ENCODE measurements at places on chromosomes 6 and 20. TPM values are rescaled to one million over a fixed set of nuclear protein-coding genes. Genes with fewer than 3 reads are reported as not detected.

DNA sequence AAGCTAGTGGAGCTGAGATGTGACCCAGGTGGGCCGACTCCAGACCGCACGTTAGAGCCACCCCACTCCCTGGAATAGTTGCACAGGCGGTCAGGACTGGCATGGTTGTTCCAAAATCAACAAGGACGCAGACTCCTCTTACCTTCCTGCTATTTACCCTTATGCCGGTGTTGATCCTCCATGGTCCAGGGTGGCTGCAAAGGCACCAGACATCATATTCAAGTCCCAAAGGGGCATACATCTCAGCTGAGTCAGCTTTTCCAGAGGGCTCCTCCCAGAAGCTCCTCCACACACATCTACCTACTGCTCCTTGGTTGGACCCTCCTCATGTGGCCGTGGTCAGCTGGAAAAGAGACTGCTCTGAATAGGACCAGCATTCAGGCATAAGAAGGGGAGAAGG lies 112.2 kb downstream of the SYCP2 start:
- DNase-seq, result no peak

DNA sequence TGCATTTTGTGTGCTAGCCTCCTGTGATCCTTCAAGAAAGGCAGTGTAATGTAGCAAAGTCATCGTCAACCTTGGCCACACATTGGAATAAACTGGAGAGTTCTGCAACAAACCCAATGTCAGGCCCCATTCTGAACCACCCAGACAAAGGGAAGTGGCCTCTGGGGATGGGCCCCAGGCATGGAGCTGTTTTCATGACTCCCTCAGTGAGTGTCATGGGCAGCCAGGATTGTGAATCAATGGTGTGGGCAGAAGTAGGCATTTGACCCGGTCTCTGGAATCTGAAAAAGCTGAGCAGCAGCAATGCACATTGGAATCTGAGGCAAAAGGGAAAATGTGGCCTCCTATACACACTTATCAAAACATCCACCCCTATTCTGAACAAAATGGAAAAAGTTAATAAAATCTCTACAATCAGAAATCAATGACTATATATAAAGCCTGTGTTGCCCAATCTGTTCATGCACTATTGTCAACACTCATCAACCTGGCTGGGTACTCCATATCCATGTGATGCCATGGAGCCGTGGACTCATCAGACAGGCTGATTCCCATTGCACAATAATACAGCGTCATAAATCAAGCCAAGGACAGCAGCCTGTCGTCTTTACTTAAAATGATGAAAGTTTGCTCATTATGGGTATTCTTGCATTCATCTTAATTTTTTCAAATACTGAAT lies 134.9 kb upstream of the STMND1 start:
- DNase-seq, result no peak

DNA sequence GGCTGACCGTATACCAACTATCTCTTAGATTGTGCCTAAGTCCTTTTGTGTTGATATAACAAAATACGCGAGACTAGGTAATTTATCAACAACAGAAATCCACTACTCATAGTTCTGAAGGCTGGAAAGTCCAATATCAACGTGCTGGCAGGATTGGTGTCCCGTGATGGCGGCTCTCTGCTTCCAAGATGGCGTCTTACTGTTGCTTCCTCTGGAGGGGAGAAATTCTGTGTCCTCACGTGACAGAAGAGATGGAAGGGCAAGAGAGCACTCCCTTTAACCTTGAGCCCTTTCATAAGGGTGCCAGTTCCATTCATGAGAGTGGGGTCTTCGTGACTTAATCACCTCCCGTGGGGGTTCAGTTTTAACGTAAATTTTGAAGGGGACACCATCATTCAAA lies 28.1 kb downstream of the RNF144B start:
- no peak for DNase-seq

The CDSN gene
- polyA plus RNA-seq, result not detected

The FNDC11 gene
- polyA plus RNA-seq, result 0.66 TPM

- peak; percentile 54 for DNase-seq
Measured at GRCh38 chr6:11744753-11745152, 33.9 kb downstream of the ADTRP start.

- no peak for DNase-seq
Measured at GRCh38 chr20:2164966-2165365, 63.3 kb downstream of the STK35 start.

GRCh38 chr6:12351672-12352071 lies 61.5 kb downstream of the EDN1 start:
- no peak for DNase-seq

DNA sequence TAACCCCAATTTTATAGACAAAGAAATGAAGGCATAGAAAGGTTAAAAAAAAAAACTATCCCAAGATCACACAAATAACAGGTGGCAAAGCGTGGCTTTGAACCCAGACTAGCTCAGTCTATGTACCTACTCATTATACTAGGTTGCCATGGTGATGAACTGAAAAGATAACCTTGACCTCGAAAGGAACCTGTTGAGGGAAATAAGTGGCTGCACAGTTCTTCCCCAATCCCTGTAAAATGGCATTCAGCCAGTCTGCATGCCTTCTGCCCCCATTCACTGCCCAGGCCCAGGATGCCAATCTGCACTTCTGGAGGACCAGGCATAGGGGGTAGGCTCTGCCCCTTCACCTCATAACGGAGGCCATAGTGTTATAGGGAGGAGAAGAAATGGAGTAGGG lies 295.2 kb downstream of the PTPRT start:
- DNase-seq, result peak; percentile 19

The TFAP2C gene
- polyA plus RNA-seq, result 3.5 TPM

The PMEPA1 gene
- 25.5 TPM for polyA plus RNA-seq

DNA sequence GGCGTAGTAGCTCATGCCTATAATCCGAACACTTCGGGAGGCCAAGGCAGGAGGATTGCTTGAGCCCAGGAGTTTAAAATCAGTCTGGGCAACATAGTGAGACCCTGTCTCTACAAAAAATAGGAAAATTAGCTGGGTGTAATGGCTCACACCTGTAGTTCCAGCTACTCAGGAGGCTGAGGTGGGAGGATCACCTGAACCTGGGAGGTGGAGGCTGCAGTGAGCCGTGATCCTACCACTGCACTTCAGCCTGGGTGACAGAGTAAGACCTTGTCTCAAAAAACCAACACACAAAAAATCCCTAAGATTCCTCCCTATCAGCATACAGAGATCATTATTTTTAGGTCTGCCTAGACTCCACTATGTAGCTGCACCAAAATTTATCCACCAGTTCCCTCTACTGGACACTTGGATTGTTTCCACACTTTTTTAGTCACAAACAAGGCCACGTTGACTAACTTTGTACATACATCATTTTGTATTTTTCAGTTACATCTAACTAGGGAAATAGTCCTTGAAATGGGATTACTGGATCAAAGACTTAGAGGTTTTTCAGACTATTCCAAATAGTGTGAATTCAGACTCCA lies 3.6 kb upstream of the PHF1 start:
- no peak for DNase-seq

GRCh38 chr20:42779216-42779615 lies 410.5 kb downstream of the PTPRT start:
- DNase-seq, result no peak

The MCM8 gene
- 10.4 TPM for polyA plus RNA-seq

The TRIM31 gene
- polyA plus RNA-seq, result 0.27 TPM

DNA sequence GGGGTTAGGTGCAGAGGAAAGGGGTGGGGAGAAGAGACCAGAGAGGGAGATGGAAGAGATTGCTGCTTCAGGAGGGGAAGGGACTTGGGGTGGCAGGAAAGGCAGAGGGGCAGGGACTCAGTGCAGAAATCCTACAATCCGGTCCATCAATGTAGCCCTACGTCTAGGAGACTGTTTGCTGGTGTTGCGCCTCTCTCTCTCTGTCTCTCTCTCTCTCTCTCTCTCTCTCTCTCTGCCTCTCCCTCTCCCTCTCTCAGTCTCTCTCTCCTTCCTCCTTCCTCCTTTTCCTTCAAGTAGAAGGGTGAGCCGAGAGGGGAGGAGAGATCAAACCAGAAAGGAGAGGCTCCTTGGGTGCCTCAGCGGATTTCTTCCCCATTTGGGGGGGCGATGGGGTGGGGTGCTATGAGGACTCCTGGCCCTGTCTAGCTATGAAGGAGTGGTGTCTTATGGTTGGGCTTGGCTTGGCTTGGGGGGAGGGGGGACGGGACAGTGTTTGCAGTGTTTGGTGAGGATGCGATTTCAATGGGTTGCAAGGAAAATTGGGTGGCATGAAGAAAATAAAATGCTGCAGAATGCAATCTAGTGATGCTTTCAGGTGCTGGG lies 181.2 kb downstream of the TBXT start:
- no peak for DNase-seq

GRCh38 chr6:145147981-145148749 lies 587.2 kb downstream of the EPM2A start:
- no peak for DNase-seq

- no peak for DNase-seq
Measured at GRCh38 chr6:3748208-3749066, 3.1 kb downstream of the PXDC1 start.

DNA sequence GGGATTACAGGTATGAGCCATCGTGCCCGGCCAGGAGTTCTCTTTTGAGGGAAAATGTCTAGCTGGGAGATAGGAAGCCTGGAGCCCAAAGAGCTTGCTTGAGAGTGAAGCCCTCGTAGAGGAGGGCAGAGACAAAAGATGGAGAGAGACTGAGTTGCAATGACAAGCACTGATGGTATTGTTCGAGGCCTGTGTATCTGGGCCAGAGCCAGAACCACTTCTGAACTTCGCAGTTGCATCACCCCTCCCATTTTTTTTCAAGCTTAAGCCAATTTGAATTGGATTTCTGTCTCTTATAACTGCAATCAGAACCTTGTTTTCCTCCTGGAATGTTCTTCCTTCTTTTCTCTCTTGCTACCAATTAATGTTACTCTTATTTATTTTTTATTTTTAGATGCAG lies 83.1 kb downstream of the KCNB1 start:
- no peak for DNase-seq

The CCHCR1 gene
- polyA plus RNA-seq, result 34.3 TPM

DNA sequence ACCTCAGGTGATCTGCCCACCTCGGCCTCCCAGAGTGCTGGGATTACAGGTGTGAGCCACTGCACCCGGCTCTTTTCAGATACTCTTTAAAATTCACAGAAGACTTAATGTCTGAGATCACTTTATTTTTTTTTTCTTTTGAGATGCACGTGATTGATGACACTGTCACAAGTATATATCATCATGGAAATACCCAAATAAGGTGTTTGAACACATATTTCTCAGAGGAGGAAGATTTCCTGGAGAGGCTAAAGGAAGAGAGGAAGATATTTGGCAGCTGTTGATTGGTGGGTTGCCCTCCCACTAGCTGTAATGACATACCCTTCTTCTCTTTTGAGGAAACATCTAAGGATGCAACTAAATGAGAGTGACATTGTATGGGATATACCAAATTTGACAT lies 225.9 kb upstream of the CITED2 start:
- DNase-seq, result no peak

GRCh38 chr6:150695652-150696051 lies 96.0 kb downstream of the PLEKHG1 start:
- DNase-seq, result no peak

DNA sequence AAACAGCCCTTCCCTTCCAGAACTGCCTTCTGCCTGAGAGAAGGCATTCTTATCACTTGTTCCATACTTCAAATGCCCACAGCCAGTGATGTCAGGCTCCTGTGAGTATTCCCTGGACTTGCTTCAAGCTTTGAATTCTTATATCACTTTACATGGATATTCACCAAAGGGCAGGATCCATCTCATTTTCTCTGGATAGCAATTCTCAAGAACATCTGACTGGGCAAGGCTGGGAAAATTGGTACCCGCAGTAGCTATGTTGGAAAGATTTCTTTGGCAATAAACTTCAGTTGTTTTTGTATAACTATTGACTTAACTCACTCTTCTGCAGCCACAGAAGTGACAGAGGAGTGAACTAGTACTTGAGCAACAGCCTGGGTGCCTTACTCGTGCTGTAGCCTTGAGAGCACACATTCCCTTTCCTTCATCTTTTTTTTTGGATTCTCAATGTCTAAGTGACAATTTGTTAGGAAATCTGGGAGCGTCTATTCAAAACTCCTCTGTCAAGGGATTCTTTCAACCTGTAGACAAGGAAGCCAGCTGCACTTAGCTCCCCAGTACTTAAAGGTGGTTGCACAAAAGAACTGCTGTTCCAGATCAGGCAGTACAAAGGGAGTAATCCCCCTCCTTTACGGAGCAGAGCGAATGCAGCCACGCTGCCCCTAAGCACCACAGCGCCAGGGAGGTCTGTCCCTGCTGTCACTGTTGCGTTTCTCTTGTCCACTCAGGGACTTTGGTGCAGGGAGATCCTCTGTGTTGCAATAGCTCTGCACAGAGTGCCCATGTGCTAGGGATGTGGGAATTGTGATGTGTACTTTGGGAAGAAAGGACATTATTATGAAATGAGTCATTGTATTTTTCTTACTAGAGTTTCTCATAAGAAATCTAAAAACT lies 69.6 kb downstream of the JAG1 start:
- no peak for DNase-seq

DNA sequence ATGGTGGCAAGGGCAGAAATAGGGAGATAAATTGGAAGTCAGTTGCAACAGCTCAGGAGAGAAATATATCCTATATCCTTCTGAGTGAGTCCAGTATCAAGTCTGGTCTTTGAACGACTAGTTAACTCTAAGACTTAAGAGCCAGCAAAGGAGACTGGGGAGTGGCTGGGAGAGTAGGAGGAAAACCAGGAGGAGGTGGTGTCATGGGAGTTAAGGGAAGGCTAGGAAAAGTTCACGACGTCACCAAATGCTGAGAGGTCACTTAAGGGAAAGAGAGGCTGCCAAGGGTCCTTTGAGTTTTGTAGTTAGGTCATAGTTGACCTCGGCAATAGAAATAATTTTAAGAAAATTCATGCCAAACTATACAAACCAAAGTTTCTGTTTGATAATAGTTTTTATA lies 25.1 kb downstream of the ACOT13 start:
- no peak for DNase-seq

DNA sequence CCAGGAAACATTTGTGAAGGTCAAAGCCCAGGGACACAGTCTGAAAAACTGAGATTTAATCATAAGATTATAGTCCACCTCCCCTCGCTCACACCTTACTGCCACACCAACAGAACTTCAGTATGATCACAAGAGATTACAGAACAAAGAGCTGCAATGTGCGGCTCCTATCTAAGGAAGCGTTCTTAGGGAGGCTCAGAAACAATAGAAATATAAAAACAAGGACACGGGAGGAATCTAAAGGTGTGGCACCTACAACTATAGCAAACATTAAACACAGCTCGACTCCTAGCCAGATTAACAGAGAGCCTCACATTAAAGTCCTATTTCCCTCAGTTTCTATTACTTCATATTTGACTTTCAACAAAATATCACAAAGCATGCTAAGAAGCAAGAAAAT lies 40.4 kb upstream of the THEMIS start:
- no peak for DNase-seq
